ENCODE measurements at places on chromosomes 7 and 10. TPM values are rescaled to one million over a fixed set of nuclear protein-coding genes. Genes with fewer than 3 reads are reported as not detected.

GRCh38 chr10:118216020-118216419, 126.1 kb downstream of the FAM204A start:
- DNase-seq: no peak

DNA sequence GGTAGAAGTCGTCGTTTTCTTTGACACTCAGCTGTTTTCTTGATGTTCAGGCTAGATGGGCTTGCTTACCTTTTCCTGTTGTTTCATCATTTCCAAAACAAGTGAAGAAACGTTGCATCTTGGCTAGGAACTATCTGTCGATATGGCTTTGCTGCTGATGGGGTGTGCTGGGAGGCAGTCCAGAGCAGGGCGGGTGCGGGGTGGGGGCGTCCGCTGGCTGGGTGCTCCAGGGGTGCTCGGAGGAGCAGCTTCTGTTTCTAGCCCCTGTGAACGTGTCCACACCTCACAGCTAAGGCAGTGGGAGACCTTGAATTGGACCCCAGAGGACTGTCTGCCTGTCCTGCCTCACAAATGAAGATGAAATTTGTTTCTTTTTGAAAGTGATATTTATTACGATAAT, 7.6 kb upstream of the SUN1 start:
- peak; percentile 37 for DNase-seq

GRCh38 chr10:21494191-21495001, 31.1 kb downstream of the SKIDA1 start:
- DNase-seq: peak; percentile 52

- DNase-seq: no peak
Observed at GRCh38 chr10:42979181-42979580, 97.7 kb upstream of the RET start.

- DNase-seq: no peak
Observed at GRCh38 chr10:52050429-52051047, 263.5 kb upstream of the DKK1 start.

DNA sequence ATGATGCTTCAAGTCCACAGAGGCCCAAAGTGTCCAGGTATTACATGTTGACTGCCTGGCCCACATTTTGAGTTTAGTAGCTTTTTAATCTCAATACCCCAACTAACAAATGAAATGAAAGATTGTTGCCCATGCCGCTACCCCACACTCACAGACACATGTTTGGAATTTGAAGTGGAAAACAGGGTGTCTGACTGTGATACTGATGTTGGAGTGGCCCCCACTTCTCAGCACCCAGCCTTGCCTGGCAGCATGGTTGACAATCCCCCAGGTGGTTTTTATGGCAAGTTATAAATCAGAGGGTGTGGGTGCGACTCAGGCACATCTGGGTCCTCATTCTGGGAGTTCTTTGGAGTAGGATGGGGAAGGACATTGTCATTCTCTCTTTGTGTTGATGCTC, 314.7 kb upstream of the ZNF32 start:
- no peak for DNase-seq

GRCh38 chr10:114458955-114459354, 54.7 kb upstream of the AFAP1L2 start:
- DNase-seq: peak; percentile 61

GRCh38 chr7:70353946-70354335, 755.7 kb downstream of the AUTS2 start:
- no peak for DNase-seq

GRCh38 chr10:122782911-122783310, 62.7 kb downstream of the CUZD1 start:
- DNase-seq: no peak

DNA sequence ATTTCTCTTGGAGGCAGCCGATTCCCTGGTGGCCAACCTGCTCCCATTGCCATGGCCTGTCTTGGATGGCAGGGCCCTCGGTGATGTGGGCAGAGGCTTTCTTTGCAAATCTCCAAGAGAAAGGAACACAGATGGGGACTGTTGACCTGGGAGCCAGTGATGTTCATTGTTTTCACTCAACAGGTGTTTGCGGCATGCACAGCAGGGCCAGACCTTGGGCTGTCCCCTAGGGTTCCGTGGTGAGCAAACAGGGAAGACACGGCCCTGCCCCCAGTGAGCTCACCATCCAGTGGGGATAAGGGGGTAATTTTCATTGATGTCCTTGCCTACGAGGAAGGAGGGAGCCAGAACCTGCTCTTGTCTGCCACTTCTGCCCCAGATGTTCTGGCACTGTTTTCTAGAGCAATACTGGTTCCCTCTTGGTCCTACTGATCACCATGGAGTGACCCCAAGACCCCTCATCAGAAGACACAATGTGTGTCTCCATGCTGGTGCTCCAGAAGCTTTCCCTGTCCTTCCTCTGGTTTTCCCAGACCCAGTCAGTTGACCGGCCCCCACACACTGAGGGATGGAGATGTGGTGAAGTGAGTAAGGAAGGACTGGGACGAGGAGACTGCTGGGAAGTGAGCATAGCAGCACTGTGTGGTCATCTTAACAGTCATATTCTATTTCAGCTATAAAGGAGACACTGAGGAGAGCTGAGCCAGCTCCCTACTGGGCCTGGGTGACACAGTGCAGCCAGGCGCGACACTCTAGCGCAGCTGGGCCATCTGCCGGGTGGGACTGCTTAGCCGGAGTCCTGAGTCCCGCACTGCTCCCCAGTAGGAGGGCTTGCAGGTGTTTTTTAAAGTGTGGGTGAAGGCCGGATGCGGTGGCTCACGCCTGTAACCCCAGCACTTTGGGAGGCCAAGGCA, 20.4 kb upstream of the FIGNL1 start:
- no peak for DNase-seq

DNA sequence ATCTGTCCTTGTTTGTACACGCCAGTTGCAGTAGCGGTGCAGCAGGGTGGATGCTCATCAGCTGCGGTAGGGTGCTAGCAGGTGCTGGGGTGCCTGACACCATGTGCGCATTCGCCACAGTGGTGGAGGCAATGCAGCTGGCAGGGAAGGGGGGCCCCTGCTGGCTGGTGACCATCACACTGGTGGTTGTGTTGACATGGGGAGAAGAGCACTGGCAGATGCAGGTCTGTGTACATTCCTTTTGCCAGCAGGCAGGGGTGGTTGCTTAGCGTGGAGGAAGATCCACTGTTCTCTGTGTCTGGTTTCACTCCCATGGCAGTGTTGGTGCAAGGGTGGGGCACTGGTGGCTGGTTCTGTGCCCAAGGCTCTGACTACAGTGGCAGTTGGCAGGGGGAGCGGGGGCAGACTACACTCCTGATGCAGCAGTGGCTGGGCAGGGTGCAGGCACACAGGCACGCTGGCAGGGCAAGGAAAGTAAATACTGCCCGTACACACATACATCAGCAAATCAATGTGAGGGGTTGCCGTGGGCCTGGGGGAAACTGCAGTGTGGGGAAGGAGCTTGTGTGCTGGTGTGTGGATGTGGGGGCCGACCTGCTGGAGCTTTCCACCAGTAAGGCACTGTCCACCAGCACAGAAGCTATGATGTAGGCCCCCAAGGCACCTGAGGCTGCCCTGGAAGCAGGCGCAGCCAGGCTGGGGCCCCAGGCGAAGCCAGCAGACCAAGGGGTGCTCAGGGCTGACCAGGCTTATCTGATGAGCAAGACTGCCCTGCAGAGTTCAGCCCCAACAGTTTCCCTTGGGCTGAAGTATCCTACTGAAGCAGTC, 87.2 kb upstream of the UNC5B start:
- DNase-seq: no peak

DNA sequence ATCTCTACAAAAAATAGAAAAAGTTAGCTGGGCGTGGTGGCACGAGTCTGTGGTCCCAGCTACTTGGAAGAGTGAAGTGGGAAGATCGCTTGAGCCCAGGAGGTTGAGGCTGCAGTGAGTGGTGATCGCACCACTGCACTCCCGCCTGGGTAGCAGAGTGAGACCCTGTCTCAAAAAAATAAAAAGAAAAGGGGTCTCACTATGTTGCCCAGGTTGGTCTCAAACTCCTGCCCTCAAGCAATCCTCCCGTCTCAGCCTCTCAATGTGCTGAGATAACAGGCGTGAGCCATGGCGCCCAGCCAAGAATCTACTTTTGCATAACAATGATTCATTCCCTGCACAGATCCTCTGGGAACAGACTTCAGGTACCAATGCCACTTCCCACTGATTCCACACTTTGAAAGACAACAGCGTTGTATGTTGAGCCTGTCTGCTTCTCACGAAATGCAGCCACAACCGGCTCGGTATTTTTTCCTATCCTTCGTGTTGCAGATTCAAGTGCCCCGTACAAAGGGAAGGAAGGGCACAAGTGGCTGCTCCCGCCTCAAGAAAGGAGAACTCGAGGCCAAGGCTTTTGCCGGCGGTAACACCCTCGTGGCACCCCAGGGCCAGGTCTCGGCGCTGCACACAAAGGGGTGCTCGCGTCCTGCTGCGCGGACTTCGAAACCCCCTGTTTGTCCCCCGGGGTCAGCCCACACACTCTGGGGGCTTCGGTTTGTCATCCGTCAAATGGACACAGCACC, 745 bp downstream of the DAGLB start:
- DNase-seq: peak; percentile 81

- DNase-seq: no peak
Observed at GRCh38 chr7:28362812-28363211, 49.5 kb upstream of the CREB5 start.

DNA sequence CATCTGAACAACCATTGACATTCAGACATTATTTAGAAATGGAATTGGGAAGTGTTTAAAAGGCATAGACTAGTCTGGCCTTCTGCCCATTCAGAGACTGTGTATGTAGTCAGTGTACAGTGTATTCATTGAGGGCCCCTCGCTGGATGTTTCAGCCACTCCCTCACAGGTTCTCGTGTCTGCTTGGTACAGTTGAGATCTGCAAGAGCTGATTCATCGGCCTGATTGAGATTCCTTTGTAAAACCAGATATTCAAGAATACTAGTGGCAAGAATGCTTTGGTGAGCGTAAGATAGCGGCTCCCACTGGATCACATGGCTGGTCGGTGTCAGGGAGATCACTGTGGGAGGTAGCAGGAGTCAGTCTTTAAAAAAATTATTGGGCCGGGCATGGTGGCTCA, 119.5 kb downstream of the TCF7L2 start:
- DNase-seq: no peak

DNA sequence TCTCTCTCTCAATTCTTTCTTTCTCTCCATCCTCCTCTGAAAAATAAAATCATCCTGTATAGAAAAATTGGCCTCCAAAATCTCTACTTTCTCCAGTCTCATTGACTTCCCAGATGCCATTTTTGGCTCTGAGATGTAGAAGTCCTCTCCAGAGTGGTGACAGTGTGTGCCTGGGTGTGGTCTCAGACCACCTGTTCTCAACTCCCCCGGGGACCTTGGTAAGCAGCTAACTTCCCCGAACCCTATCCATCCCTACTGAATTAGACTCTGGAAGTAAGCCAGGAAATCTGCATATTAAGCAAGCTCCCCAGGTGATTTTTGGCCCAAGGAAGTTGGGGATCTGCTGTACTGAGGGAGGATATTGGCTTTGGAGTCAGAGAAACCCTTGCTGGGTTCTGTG, 120.5 kb downstream of the WDR11 start:
- DNase-seq: no peak

GRCh38 chr7:99002148-99002826, 124.0 kb downstream of the TRRAP start:
- no peak for DNase-seq

- DNase-seq: no peak
Observed at GRCh38 chr10:74167443-74167842, 16.4 kb downstream of the ADK start.

DNA sequence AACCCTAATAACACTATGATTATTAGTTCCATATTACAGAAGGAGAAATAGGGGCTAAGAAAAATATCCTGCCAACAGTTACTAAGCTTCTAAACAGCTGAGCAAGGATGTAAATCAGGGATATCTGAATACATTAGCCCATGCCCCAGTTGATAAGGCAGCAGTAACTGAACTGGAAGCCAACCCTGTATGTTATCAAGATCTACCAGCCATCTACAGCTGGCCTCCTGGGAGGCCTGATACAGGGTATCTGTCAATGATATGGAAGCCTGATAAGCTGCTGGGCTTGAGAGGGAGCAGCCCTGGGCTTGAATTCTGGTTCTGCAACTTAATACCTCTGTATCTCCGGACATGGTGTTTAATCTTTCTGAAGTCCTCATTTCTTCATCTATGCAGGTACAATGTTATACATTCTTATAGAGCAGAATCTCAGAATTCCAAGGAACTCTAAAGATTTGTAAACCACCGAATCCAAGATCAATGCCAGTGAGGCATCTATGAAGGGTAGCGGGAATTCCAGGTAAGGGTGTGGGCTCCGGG, 37.9 kb upstream of the AFAP1L2 start:
- DNase-seq: no peak

- no peak for DNase-seq
Observed at GRCh38 chr7:53094827-53095226, 59.4 kb downstream of the POM121L12 start.

DNA sequence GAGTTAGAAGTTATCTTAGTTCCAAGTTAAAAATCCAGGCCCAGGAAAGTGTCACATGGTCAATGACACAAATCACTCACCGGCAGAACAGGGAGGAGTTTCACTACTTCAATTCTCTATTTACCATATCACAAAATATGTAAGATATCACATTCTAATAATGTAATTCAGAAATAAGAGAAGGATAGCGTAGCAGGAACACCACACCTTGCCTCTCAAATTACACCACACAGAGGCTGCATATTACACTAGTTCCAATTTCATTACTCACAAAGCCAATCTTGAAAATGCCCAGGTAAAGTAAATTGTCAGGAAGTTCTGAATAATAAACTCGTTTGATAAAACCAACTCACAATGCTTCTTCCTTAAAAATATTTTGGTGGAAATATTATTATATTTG, 169.2 kb downstream of the CTTNBP2 start:
- DNase-seq: no peak

DNA sequence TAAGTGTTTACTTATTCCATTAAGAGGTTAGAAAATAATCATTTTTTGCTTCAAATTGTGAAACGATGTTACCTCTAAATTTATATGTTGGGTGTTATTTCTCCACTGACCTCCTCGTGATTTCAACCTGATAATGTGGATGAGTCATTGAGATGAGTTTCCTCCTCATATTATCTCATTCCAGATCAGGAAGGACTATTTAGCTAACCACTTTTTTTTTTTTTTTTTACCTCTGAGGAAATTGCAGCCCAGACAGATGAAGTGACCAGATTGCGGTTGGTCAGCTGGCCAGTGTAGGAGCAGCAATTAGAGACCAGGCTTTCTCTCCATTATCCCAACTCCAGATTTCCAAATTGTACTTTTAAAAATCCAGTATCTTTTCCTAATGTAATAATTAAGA, 248.7 kb downstream of the FZD1 start:
- no peak for DNase-seq

GRCh38 chr10:87092861-87093631, 1.6 kb downstream of the GLUD1 start:
- DNase-seq: no peak

CNNM1 gene
- 0.24 TPM for total RNA-seq

TSPAN13 gene
- 90.8 TPM for total RNA-seq

NKX2-3 gene
- total RNA-seq: 38.5 TPM

SLC13A1 gene
- total RNA-seq: 0.63 TPM

All from mucosa of descending colon (tissue), 3 donors.